Left ventricle myocardium inferior (tissue), 1 donor: ENCODE measurements at places on chromosomes 5 and 9.

DNA sequence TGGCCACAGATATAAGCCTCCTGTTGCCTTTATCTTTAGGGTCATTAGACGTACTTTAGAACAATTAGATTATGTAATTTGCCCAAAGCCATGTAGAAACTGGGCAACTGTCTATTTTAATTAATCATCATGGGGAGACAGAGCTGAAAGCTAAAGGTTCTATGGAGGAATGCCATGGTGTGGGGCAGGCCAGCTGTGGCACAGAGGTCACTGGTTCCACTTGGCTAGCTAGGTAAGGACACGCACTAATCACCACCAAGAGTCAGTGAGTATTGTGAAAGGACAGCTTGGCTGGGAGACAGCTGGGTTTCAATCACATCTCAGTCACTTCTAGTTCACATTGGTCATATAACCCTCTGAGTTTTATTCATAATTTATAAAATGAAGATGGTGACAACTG is 81.7 kb downstream of the HMHB1 start:
- no peak for DNase-seq

- no peak for DNase-seq
These were observed 162.8 kb downstream of the ADAMTSL1 start for GRCh38 chr9:18636781-18637180.

DNA sequence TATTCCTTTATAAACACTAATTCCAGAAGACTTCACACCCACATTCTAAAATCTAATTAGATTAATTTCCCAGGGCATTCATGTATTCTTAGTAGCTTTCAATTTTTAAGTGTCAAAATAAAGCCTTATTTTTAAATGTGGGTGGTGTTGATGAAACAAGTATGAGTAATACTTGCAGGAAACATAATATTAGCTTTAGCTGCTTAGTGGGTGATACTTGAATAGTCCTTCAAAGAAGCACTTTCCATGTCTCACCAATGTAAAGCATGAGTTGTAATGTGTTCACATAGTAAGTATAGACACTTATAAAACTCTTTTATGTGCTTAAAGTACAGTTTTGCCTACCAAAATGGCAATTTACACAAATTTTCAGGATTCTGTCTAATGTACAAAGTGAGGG is 6.9 kb downstream of the FNBP1 start:
- no peak for DNase-seq

- DNase-seq: no peak
These were observed 14.2 kb downstream of the TAL2 start for GRCh38 chr9:105676351-105676923.

- no peak for DNase-seq
These were observed 2.5 kb downstream of the PRDM6 start for GRCh38 chr5:123091298-123092222.

DNA sequence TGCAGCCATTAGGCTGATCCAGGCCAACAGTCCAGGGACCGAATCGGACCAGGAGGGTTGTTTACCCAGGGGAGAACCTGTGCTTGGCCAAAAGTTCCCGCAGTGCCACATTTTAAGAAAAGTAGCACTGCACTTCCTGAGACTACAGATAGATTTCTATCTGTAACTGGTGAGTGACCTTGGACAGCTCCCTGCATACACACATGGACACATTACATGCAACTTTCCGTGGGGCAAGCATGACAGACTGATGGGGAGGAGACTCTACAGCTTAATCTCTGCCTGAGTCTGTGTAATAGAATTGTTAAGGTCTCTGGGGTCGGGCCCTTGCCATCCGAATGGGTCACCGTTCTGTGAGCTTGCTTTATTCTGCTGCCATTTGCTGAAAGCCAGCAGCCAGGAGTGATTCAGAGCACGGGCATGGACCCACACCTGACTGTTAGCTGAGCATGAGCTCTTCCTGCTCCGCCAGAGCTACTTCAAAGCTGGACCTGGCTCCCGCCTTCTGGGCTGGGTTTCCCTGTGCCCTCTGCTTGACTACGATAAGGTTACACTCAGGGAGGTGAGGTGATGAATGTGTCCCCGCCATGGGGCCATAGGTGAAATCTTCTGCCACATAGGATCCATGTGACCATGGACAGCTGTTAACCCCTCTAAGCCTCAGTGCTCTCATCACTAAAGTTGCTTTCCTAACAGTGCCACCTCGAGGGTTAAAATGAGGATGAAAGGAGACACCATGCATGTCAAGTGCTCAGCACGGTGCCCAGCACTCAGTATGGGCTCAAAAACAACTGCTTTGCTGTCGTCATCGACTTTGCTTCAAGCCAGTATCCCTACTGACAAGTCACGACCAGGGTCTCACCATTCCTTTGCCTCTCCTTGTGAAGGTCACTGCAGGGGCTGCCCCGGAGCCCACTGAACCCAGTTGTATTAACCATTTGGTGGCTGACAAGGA is 200.0 kb downstream of the MELK start:
- no peak for DNase-seq

DNA sequence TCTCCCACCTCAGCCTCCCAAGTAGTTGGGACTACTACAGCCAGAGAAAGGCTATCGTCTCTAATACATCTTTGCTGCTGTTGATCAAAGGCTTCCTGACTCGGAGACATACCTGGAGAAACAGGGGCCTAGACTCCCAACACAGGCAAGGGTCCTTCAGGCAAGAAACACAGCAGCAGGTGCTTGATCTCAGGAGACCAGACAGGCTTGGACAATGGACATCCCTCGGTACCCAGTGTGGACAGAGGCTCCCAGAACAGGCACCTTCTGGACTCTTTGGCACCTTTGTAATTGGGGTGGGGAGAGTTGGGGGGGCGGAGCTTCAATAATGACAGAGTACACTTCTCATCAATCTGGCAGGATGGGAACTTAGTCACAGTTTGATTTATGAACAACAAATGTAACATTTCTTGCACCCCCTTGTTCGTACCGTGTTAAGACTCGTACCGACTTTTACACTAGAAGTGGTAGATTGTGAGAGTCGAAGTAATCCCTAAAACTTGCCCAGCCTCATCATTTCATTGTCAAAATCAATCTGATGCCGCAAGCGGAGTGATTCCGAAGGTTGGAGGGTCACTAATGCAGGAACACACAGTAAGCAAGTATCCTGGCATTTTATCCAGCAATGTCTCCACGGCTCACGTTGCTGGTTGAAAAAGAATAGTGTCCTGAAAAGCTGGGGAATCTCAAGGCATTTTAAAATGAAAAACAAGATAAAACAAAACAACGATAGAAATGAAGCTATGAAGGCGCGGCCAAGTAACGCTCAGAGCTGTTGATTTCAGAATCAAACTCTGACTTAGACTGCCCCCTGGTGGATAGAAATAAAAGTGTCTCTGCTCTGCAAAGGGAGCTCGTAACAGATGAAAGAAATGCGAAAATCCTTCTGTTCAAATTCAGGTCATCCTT is 46.4 kb upstream of the STK32A start:
- no peak for DNase-seq

GRCh38 chr9:32926911-32927310 is 74.5 kb downstream of the APTX start:
- DNase-seq: no peak

DNA sequence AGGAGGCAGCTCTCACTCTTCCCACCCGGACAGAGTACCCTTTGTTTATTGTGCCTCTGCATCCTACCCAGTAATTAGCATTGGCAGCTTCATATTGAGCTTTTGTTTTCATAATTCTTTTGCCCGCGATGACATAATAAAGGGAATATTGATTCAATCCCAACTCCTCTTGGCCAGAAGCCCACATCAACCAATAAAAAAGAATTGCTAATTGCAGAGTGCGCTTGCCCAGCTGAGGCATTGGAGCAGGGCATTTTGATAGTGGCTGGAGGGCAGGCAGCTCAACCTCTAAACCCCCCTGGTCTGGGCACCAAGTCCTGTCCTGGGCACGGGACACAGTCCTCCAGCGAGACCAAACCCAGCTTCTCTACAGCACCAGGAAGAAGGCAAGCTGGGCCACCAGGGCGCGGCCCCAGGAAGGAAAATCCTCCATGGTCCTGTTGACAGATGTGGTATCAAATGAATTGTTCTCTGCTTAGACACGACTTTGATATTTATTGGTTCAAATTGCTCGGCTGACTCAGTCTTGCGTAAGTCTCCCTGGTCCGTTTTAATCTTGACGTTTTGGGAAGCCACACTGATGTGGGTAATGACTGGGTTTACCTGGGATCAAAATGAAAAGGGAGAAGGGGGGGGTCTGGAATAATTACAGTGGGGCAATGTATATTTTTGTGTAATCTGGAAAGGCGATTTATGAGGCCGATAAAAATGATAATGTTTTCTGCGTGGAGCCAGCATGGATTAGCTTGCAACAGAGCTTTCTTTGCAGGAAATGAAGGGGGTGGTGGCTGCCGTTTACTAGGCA is 220.7 kb upstream of the MSX2 start:
- no peak for DNase-seq

DNA sequence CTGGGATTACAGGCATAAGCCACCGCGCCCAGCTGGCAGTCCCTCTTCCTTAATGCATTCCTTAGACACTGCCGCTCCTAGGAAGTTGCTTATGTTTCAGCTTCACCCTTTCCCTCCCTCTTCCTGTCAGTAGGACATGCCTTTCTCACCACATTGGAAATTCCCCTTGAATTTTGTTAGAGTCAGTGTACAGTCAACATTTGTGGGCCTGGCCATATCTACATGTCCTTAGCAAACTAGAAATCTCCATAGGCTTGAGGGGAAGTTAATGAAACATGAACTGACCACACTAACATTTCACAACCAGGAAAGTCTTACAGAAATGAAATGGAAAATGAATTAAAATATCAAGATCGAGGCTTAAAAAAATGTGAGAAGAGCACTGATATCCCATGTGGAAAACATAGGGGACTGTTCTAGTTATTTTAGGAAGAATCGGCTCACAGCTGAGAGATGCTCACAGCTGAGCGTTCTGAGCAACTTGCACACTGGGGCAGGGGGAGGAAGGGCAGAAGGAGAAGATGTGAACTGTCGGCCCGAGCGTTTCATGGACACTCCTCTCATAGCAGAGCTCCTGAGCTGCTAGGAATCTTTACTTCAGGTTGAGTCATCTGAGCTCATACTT is 21.1 kb upstream of the LVRN start:
- no peak for DNase-seq

DNA sequence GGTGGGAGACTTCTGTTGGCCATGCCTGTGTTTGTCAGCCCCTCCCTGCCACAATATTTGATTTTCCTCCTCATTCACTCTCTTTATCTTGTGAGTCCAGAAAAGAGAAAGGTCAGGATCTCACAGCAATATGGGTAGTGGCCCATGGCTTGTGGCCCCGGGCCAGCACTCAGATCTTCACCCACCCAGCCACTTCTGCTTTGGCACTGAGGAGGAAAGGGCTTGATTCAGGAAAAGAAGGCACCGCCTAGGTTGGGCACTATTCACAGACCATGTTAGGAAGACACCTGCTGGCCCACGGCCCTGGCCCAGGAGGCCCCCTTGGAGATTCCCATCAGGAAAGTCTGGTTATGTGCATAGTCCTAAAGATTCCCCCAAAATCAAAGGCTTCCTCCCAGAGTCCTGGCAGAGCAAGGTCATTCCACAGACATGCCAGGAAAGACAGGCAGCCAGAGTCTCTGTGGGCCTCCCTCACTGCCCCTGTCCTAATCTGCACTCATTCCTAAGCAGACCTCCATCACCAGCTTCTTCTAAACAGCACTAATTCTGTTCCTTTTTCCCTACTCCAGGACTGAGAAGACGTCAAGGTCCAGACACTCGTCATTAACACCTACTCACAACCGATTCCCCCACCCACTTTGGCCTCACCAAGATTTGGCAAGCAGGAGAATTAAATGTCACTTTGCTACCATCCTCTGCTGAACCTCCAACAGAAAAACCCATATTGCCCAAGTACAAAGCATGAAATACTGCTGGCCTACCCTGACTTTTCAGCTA is 179.3 kb downstream of the DEPDC1B start:
- DNase-seq: peak; percentile 18

DNA sequence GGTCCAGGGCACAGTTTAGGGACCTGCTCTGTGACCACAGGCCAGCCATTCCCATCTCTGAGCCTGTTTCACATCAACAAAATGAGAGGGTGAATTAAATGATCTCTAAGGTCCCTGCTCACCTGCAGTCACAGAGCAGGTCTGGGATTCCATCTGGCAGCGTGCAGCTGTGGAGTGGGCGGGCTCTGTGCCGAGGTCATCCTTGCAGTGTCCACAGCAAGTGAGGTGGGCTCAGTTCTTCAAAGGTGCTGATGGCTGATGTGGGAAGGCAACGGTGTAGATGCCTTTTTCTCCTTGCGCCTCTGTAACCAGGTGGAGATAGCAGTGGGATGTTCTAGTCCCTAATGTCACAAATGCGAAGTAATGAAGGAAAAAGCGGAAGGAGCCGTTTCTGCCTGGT is 11.9 kb downstream of the OR2V1 start:
- DNase-seq: no peak

DNA sequence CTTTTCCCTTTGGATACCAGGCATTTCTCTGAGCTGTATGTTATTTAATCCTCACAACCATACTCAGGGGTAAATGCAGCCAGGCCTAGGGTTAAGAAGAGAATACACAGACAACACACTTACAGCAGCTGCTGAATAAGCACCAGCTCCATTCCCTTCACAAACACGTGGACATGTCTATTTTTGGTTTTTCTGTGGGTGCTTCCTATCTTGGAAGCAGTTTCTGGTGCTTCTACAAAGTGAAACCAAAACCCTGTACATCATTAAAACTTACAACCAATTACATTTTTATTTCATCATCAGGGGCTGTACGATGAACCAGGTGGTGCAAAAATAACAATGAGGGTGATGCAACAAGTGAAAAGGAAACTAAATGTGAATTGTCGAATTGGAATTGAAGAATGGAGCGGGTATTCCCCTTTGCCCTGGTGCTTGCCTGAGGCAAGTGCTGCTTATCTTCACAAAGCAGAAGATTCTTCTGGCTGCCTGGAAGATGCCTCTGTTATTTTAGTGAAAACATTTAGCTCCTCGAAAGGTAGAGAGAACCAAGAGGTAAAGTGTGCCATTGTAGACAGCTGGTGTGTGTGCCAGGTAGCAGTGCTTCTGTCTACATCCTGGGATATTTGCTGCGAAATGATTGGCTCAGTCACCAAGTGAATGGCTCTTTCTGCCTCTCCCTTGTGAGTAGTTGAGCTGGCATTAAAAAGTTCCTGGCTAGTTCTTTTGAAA is 18.6 kb upstream of the IFNB1 start:
- no peak for DNase-seq

GRCh38 chr5:68315679-68316271 is 100.2 kb downstream of the PIK3R1 start:
- no peak for DNase-seq

DNA sequence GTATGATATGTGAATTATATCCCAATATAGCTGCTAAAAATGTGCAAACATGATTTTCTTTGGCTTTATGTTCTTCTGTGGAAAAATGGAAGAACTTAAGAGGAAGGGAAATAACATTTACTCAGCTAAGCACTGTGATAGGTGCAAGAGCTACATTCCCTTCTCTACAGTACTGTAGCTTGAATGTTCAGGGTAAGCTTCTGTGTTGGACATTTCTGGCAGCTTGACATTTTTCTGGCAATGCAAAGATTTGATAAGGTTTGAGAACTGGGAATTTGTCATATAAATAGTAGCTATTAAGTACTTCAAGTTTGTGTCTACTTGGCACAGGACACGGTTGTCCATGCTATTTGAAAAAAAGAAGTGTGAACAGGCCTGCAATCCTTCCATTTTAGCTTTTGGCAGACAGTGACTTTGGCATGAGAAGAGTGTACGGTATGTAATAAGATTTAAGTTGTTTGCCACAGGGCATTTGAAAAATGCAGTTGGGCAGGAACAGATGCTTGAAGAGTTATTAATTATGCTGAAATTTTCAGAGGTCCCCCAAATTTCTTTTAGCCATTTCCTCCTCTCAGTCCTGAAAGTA is 77.6 kb downstream of the KIF4B start:
- no peak for DNase-seq

GRCh38 chr9:36204906-36205547 is 14.3 kb downstream of the CLTA start:
- no peak for DNase-seq

- DNase-seq: no peak
These were observed 14.6 kb downstream of the NDUFA8 start for GRCh38 chr9:122144836-122145591.
